ENCODE measurements at places on chromosomes 2 and 18.
A peak's percentile ranks its signal among the peaks of the same experiment; 100 is the strongest.

DNA sequence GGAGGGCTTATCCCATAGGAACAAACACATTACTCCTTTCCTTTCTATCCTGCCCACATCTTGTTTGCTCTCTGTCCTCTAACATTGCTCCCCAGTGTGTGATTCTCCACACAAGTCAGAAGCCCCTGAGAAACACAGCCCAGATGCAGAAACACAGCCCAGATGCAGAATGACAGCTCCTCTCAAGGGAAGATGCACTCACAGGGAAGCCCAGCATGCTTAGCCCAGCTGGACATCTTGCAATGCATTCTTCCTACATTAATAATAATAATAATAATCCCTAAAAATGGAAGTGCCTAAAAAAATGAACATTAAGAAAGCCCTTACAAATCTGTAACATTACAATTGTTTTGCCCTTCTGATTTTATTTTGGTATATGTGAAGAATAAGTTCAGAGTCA, 172.1 kb downstream of the CBLN2 start:
- no peak for DNase-seq

- no peak for DNase-seq
Measured at GRCh38 chr18:3916082-3916481, 466.1 kb downstream of the TGIF1 start.

DNA sequence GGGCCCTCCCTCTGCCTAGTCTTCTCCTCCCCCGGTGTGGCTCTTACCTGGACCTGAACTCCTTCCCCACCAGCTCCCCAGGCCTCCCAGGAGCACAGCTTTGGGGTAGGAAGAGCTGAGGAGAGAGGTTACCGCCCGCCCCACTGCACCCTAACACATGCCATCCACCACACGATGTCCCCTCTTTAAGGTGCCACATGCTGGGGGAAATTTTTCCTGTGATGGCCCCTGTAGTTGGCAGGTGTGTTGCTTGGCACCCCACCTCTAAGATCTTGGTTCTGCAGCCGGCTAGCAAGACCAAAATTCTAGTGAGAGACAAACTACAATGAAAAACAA, 6.9 kb upstream of the TEX261 start:
- DNase-seq, result no peak

DNA sequence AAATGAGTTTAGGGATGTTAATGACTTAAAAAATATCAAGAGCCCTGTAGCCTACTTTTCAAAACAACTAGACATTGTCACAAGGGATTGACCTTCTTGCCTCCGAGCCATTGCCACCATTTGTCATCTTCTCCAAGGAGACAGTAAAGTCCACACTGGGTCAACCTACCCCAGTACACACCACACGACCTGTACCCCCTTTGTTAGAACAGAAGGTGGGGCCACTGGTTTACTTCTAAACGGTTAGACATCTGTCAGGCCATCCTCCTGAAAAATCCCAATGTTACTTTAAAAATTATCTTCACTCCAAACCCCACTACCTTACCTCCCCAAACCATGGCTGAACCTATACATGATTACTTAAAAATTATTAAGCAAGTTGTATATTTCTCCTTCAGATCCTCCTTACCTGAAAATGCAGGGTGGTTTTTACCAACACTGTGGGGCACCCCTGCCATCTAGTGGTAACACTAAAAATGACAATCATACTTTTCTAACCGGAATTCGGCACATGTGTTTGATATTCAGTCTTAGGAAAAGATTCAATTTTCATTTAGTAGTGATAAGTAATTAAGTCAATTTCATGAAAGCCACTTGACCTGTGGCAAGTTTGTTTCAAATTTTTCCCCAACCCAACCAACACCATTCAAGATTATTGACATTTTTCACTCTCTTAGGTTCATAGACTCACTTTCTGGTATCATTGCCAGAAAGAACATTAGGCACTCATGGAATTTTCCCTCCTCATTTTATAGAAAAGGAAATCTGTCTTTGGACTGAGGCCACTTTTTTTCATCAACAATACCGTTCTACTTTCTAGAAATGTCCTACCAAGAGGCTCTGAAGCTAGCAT, 265.3 kb upstream of the PKDCC start:
- DNase-seq, result no peak

GRCh38 chr18:12013186-12013916, 32.0 kb downstream of the IMPA2 start:
- DNase-seq, result no peak

DNA sequence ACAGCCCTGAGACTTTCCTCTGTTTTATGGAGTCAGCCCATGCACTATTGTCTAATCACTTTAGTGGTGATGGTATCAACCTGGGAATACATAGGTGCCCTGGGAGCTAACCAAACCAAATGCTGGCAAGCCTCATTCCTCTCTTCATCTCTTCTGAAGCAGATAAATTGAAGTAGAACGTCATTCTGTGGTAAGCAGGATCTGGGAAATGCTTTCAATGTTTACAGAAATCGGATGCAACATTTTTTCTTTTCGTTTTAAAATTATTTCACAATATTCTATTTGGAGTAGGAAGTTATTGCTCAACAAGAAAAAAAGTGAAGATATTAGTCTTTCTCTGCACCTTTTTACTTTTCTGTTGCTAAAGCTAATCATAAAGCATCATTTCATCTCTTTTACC, 114.2 kb downstream of the RBMS1 start:
- DNase-seq, result no peak

DNA sequence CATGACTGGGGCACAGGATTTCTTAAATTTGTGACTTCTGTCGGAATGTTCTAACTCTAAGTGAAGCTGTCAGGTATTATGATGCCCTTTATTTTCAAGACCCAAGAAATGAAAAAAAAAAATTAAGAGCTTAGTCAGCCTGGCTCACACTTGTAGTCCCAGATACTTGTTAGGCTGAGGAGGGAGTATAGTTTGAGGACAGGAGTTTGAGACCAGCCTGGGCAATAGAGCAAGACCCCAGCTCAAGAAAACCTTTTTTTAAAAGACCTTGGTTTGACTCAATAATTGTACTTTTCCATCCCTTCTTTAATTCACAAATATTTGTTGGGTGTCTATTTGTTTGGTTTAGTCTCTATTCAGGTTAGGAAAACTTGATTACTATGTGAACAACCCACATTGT, 310.0 kb downstream of the STK39 start:
- DNase-seq, result no peak

- no peak for DNase-seq
Measured at GRCh38 chr2:233355916-233356315, 1.6 kb downstream of the DGKD start.

DNA sequence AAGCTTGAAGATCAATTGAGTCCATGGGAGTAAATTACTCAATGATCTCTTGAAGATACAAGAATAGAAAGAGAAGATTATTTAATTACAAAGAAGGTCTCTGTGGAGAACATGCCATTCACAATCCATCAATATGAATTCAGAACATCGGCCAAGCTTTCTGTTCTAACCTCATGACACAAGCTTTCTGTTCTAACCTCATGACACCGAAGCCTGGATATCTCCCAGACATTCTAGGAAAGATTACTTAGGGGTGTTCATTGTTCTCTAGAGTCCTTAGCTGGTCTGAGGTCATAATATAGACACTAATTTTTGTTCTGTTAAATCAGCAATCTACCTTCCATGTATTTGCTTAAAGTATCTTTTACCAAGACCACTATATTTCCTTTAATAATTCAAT, 95.5 kb downstream of the RDH14 start:
- DNase-seq, result no peak

DNA sequence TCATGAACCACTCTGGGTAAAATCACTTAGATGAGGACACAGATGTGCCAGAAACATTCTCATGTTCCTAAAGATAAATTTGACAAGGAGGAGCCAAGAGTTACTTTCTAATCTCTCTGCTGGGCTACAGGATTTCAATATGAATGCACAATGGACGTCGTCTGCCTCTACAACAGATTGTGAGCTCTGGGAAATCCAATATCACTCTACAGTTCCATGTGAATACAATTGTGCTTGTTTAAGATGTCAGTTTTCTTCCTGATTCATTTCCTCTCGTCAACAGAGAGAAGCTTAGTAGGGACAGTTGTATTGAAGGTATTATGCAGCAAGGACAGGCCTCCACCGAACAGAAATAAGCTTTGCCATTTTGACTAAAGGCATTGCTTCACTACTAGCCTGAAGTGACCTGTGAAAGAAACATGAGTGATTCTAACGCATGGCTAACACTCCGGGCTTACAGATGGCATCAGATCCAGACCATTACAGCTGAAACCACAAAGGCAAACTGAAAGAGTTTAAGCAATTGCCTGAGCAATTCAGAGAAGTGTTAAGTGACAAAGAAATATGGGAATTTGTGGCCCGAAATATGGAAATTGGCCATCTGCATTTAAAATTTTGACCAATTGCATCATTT, 1591.5 kb downstream of the LRP1B start:
- DNase-seq, result no peak

DNA sequence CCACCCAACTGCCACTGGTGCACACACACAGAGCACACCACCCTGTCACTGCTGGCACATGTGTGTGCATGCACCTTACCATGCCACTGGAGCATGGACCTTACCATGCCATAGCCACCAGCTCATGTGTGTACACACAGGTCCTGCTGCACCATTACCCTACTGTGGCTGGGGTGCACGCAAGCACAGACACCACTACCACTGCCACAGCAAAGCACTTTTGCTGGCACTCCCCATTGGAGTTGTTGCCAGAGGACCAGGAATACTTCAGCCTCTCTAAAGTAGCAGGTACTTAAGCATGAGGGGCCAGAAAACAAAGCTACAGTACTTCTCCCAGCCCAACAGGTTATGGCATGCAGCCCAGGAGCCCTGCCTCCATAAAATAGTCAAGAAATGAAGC, 404.8 kb downstream of the MBD2 start:
- no peak for DNase-seq

GRCh38 chr2:165637396-165637795, 156.7 kb downstream of the GALNT3 start:
- DNase-seq, result no peak

- DNase-seq, result no peak
Measured at GRCh38 chr2:58106896-58107295, 60.3 kb downstream of the VRK2 start.

DNA sequence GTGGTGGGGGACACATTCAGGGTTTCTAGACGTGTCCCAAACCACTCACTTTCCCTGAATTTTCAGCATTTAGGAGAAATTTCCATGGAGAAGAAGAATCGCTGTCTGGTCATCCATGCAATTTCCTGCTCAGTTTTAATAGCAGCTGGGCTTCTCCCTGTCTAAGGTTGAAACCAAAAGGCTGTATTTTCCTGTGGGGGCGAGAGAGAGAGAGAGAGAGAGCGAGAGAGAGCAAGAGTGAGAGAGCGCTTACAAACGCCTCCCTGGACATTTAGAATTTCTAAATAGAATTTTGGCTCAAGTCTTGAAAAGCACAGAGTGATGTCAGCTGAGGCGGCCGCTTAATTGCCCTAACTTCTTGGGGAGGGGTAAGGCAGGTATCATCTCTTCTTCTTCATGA, 110.8 kb downstream of the SETBP1 start:
- no peak for DNase-seq

- DNase-seq, result no peak
Measured at GRCh38 chr18:79523206-79523735, 127.5 kb downstream of the NFATC1 start.

DNA sequence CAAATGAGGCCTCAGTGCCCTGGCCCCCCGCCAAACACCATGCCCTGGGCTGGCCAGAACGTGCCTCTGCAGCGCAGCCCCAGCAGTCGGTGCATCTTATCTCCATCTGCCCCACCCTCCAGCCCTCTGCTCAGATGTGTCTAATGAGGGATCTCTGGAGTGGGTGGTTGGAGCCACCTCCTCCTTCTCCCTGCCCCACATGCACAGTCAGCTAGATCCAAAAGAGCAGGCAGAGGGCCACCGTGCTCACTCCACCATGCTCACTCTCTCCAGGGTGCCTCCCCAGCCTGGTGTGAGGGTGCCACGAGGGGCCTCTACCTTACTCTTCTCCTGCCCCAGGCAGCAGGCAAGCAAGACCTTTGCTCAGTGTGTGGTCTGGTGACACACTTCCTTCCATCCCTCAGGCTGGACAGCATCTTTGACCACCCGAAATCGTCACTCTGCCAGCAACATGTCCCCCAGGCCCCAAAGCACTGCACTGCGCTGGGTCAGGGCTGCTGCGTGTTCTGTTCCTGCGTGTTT, 266.1 kb upstream of the HDAC4 start:
- no peak for DNase-seq

DNA sequence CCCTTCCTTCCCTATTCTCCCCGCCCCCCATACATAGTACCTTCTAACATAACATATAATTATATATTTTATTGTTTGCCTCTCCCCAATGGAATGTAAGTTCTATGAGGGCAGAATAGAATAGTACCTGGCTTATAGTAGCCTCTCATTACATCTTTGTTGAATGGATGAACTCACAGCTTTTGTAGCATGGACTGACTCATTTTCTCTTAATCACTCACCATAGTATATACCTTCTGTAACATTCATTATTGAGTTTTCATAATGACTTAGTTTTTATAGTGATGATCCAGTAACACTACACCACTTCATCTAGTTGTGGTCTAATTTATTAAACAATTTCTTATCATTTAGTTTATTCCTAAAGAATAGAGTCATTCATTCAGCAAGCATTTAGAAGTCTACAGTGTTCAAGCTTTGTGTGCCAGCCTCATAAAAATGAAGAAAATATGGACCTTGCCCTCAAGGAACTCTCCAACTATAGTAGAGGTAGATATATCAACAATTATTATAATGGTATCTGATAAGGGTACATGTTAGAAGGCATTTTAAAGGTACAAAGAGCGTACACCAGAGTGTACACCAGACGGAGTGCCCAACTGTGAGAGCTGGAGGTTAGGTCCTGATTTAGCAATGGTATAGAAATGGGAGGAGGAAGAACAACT, 31.1 kb downstream of the NCOA1 start:
- DNase-seq, result no peak

GRCh38 chr2:235870515-235870914, 297.7 kb downstream of the GBX2 start:
- DNase-seq, result no peak

DNA sequence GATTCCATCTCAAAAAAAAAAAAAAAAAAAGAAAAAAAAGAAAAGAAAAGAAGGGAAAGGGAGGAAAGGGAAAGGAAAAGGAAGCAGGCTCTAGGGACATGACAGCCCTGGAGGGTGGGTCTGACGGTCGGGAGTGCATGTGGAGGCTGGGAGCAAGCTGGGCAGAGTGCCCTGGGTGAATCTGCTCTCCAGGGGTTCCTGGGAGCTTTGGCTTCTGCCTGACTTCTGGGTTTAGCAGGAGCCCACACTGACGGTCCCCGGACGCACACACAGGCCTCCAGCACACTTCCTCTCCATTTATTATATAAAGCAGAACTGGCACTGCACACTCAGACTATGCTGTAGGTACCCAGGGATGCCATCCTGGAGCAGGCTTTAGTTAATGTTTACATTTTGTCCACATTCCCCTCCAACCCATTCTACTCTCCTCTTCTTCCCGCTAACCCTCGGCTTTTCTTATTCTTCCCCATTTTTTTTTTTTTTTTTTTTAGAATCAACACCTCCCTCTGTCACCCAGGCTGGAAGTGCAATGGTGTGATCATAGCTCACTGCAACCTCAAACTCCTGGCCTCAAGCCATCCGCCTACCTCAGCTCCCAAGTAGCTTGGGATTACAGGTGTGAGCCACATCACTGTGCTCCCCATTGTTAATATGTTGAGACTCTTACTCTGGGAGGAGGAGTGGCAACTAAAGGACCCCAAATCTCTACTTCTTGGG, 151.1 kb upstream of the SLC1A4 start:
- peak; percentile 71 for DNase-seq

All from sigmoid colon (tissue), 7 donors.